ENCODE measurements at places on chromosomes 16 and 17. TPM values are rescaled to one million over a fixed set of nuclear protein-coding genes. Genes with fewer than 3 reads are reported as not detected.

The CCT6B gene
- total RNA-seq: 0.52 TPM

The PABPN1L gene
- not detected for total RNA-seq

The CPNE7 gene
- total RNA-seq: 1.3 TPM

The TK1 gene
- total RNA-seq: 27.5 TPM

The TBC1D3H gene
- not detected for total RNA-seq

The KCNAB3 gene
- total RNA-seq: 0.33 TPM

The SLC5A11 gene
- total RNA-seq: not detected

The PRAC2 gene
- total RNA-seq: not detected

The ABCC11 gene
- 0.30 TPM for total RNA-seq

The OTOP3 gene
- not detected for total RNA-seq

The TEX14 gene
- total RNA-seq: 0.03 TPM

The KRTAP1-1 gene
- total RNA-seq: not detected

The TEX19 gene
- not detected for total RNA-seq

The PPL gene
- total RNA-seq: 7.7 TPM

The TIMP2 gene
- total RNA-seq: 283 TPM

The LDHD gene
- 5.0 TPM for total RNA-seq

The CCL15 gene
- not detected for total RNA-seq

The XAF1 gene
- 37.0 TPM for total RNA-seq

The TBC1D28 gene
- total RNA-seq: not detected

The DNAH17 gene
- not detected for total RNA-seq

Data from smooth muscle cell of the pulmonary artery (primary cell).